ENCODE measurements at places on chromosomes 3 and 15.

DNA sequence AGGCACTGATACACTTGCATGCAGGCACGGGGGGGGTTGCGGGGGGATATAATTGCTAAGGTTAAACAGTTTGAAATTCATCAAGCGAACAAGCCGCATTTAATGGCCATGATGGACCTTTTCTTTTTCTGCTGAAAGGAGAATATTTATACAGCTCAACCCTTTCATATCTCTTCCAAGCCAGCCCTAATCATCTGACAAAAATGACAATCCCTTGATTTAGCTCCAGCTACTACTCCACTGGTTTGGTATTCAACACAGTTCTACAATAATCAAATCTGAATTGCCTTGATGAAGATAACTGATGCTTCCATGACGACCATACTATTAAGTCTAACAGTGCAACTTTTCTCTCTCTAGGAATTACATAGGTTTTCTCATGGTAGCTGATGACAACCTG is 374.9 kb downstream of the PLCL2 start:
- DNase-seq, result no peak

- no peak for DNase-seq
Measured at GRCh38 chr3:158355623-158356588, 215.1 kb upstream of the MLF1 start.

DNA sequence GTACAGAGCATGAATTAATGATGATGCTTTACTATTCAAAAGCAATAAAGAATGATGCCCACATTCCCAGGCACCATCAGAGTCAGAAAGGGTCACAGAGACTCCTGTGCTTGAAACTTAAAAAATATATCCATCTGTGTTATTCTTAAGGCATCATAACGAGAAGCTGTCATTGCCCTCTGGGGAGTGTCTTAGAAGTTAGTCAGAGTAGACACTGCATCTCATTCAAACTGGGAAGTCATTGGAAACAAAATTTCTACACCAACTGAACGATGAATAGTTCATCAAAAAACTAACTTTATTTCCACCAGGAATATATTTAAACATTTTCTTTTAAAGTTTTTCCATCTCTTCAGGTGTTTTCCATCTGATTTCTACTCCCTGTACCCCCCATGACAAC is 122.9 kb downstream of the RFTN1 start:
- no peak for DNase-seq

DNA sequence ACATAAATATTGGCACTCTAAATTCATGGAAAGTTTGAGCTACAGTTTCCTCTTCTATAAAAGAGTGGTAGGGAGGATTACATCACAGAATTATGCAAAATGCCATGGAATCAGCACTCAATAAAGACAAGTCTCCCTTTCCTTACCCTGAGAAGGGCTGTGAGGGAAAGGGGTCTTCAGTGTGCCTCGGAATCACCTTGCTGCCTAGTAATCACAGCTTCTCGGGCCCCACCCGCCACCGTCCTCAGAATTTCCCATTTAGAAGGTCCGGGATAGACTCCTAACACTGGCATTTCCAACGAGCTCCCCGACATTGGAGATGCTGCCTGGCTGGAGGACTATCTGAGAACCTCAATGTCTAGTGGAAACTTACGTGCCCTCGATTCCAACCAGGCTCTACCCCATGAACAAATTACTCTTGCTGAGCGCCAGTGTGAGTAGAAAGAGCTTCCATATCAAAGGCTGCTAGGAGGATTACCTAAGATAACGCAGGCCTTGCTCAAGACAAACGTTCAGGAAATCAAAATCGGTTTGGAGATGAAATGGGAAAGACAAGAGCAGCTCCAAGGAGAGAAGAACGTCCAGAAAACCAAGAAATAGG is 92.1 kb upstream of the CHD2 start:
- DNase-seq, result no peak

DNA sequence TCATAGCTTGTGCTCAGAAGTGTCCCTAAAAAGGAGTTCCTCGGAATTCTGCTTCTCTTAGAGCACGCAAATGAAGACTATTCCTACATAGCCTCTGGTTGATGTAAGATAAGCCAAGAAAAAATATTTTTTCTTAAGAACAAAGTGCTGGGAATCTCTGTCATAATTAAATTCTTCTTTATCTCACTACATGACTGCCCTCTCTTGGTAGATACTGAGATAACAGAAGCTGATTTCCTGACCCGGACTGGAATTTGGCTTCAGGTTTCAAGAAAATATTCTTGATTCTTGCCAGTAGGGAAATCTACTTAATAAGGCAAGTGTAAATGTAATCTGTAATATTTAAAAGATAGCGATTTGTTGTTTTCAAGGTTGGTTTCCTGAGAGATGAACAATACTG is 31.3 kb upstream of the SETMAR start:
- no peak for DNase-seq

GRCh38 chr15:63463793-63464192 is 40.6 kb upstream of the USP3 start:
- no peak for DNase-seq

GRCh38 chr3:161175506-161175905 is 45.6 kb upstream of the NMD3 start:
- DNase-seq, result no peak

- no peak for DNase-seq
Measured at GRCh38 chr3:101665357-101665756, 11.6 kb downstream of the ZBTB11 start.

DNA sequence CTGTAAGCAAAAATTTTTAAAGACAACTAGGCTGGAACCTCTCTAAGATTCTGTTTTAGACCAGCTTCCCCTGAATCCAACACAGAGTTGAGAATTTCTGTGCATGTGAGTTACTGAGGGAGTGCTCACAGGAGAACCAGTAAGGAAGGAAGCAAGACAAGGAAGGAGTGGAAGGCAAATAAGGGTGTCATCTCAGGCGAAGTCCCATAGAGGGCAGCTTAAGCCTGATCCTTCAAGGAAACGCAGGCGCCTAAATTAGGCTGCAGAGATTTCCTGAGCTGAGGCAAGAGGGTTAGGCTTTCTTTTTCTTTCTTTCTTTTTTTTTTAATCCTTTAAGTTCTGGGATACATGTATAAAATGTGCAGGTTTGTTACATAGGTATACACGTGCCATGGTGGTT is 36.2 kb upstream of the COL6A6 start:
- no peak for DNase-seq

GRCh38 chr3:170751083-170751898 is 118.7 kb downstream of the RPL22L1 start:
- DNase-seq, result no peak

GRCh38 chr15:57146506-57147201 is 228.2 kb downstream of the TCF12 start:
- no peak for DNase-seq

Measured in occipital lobe (tissue), 3 donors.